ENCODE measurements at places on chromosomes 11 and 22.

DNA sequence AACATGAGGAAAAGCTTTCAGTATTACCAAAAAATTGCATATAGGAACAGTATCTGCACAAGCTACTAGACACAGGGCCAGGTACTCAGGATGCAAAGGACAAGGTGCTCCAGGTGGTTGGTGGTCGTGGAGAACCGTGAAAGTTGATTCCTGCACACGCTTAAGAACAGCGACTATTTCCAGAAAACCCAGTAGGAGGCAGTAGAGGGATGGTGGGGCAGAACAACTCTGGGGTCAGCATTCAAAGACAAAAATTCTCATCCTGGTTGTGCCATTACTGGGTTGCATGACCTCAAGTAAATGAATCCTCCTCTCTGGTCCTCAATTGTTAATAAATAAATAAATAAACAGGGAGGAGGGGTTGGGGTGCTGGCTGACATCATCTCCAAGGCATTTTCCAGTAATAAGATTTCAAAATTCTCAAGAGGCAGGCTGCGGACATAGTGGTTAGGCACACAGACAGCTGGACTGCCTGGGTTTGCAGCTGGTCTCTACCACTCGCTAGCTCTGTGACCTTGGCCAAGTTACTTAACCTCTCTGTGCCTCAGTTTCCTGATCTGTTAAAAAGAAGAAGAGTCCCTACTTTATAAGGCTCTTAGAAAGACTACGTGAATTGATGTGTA lies 89.6 kb downstream of the ISX start:
- peak; percentile 8 for DNase-seq

DNA sequence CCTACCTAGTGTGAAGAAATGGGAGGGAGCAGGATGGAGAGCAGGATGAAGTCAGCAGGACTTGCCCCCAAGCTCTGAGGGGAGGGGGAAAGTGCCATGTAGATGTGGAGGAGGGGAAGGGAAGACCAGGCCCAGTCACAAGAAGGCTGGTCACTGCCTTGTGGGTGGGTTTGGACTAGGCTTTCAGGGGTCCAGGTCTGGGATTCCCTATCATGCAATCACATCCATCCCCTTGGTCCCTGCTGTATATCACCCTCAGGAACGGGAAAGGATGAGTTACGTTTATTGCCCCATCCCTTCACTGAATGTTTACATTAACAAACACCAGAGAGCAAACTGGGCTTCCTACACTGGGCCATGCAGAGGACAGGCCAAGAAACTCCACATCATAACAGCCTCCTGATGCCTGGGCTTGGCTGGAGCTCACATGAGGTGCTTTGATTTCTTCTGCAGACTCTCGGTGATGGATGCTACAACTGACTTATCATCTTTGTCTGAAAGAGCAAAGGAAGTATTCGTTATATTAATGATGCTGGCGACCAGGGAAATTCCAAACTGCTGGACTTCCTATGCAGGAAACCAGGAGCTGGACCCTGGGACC lies 5.6 kb downstream of the TMEM86A start:
- no peak for DNase-seq

GRCh38 chr11:57216463-57216862 lies 20.6 kb downstream of the APLNR start:
- DNase-seq, result no peak

- no peak for DNase-seq
These were observed 10.4 kb downstream of the PNPLA5 start for GRCh38 chr22:43881091-43882061.

GRCh38 chr22:43036282-43036829 lies 21.4 kb upstream of the PACSIN2 start:
- peak; percentile 17 for DNase-seq

DNA sequence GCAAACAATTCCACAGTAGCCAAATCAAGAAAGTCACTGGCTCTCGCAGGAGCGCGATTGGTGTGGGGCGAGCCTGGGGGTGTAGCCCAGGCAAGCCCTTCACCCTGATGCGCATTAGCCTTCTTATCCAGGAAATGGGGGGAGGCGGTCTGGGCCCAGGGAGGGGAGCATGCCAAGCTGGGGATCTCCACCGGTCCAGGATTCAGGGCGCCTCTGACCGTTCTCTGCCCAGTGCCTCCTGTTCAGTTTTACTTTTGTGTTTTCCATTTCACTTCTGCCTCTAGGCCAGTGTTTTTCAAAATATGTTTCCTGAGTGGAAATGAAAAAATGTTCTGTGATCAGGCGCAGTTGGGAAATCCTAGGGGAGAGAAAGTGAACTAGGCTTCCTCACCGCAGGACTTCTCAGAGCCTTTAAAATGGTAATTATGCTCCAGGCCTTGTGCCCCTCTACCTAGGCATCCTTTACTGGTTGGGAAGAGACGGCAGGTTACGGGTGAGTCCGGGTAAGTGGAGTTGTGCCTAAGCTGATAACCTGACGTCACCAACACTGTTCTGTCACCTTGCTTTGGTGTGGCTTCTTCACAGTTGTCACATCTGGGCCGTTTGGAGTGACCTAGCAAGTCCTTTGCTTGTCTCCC lies 18.4 kb downstream of the LRP5 start:
- no peak for DNase-seq

- no peak for DNase-seq
These were observed at the start of gene PRR5L for GRCh38 chr11:36295926-36296325. TSS of gene PRR5L (plus strand) at chr11:36296288. CDS start at chr11:36401122, 104,834 bp downstream.

DNA sequence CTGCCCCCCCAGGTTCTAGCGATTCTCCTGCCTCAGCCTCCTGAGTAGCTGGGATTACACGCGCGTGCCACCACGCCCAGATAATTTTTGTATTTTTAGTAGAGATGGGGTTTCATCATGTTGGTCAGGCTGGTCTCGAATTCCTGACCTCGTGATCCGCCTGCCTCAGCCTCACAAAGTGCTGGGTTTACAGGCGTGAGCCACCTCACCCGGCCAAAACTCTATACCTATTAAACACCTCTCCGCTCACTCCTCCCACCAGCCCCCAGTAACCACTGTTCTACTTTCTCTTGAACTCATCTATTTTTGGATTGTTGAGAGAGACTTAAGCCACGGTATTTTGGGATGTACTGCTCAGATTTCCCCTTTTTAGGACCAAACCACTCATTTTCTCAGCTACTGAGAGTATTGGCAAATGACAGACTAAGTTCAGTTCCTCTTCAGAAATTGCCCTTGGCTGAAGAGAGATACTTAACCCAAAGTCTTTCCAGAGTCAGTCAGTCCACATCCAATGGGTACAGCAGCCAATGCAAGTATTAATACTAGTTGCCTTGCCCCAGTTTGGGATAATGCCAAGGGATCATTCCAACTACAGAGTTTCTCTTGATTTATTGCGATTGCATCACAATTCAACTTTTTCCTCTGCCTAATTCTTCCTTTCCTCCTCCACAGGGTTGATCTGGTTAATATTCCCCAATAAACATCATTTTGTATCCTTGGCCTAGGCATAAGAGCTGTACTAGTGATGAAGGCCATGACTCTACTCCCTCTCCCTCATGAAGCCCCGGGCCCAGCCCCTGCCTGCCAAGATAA lies 36.8 kb upstream of the CSTF3 start:
- no peak for DNase-seq

- DNase-seq, result no peak
These were observed 20.6 kb downstream of the LRRC32 start for GRCh38 chr11:76649851-76650372.

- DNase-seq, result no peak
These were observed 6.0 kb downstream of the FREY1 start for GRCh38 chr11:45900916-45901617.

DNA sequence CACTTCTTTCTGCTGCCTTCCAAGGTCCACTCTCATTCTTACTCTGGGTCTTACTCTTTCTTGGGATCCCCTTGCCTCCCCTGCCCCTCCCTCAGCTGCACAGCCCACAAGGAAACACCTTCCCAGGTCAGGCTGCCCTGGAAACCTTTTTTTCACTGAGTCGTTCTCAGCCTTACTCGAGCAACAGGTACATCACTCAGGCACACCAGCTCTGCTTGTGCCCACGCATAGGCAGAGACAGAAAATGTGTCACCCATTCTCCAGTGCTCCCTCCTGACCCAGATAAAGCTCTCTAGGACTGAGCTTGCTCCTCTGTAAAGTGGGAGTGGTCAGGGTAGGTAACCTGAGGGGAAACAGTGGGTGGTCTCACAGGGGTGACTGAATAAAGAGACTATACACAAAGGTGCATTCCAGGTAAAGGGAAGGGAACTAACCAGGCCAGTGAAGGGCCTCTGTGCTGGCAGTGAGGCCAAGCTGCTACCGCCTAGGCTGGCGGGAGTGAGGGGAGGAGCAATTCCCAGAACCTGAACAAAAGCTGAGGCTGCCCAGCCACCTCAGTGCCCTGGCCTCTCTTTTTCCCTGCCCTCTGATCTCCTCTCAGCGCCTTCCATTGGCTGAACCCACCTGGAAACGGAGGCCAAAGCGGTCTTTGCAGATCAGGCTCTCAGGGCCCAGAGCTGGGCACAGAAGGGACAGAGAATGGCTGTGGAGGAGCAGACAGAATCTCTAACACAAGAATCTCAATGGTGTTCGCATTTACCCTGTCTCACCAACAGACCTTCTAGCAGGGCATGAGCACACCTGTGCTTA lies 15.9 kb downstream of the PRG3 start:
- no peak for DNase-seq

DNA sequence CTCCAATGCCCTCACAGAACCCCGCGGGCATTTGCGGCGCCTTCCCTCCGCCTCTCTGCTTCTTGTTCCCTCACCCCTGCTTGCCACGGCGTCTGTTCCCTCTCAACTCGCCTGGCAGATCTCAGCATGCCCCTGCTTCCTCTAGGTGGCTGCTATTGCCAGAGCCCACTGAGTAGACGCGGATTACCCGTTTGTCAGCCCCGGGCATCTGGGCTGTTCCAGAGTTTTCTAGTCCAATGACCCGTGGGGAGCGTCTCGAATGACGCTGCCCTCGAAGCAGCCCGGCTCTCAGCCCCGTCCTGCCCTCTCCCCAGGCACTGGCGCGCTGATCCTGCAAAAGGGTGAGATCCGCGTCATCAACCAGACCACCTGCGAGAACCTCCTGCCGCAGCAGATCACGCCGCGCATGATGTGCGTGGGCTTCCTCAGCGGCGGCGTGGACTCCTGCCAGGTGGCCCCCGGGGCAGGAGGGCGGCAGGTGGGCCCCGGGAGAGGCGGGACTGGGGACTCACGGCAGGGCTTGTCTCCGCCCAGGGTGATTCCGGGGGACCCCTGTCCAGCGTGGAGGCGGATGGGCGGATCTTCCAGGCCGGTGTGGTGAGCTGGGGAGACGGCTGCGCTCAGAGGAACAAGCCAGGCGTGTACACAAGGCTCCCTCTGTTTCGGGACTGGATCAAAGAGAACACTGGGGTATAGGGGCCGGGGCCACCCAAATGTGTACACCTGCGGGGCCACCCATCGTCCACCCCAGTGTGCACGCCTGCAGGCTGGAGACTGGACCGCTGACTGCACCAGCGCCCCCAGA lies 49.7 kb downstream of the ST14 start:
- DNase-seq, result no peak

DNA sequence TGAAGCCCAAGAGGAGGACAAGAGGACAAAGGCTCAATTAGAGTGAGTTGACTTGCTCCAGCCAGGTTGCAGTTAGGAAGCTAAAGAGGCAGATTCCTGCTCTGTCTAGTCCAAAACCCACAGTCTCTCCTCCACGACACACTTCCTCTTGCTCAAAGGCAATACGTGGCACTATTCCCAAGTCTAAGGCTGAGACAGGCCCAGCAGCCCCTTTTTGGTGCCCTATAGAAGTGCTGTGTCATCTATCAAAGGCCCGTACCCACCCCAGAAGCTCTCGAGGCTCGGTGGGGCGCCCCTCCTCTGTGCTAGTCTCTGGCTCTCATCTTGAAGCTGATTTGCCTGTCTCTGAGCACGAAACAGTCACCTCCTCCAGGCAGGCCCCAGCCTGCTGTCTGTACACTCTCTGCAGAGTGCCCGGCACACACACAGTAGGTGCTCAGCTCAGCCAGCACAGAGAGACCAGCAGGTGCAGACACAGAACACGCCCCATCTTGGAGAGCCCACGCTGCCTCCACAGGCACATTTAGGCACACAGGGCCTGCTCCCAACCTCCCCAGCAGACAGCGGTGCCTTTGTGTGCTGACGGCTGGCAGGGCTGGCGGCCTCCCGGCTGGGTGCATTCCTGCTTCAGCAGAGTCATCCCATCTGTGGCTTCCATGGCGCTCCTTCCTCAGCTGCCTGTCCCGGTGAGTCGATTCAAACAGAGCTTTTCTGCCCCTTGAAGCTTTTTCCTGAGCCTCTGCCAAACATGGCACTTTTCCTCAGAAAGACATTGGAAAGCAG lies 52.8 kb downstream of the MYH9 start:
- peak; percentile 85 for DNase-seq

Measured in hematopoietic multipotent progenitor cell treated with erythropoietin and hydrocortisone succinate and interleukin-3 and kit ligand, for 6 days (in vitro differentiated cells).